ENCODE measurements at places on chromosomes 7 and 10. TPM values are rescaled to one million over a fixed set of nuclear protein-coding genes. Genes with fewer than 3 reads are reported as not detected.
A peak's percentile ranks its signal among the peaks of the same experiment; 100 is the strongest.

DNA sequence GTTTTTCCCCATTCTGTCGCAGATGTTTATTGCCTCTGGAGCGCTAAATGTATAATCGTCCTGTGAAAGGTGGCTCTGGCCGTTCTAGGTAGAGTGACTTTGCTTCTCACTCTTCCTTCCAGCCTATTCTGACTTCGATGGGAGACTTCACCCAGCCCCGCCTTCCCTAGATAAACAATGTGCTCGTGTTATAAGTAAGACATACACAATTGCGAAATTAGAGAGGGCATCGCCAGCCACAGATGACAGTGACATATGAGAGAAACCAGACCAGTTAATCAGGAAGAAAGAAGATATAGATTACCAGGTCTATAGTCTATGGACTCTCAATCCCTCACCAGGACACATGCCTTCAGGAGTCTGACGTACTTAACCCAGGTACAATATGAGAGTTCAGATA is 1050.5 kb upstream of the AUTS2 start:
- DNase-seq, result no peak
- no peaks in the 10 kb centered on the region for H3K36me3 ChIP-seq
- no peaks in the 10 kb centered on the region for H3K27me3 ChIP-seq
- H3K4me3 ChIP-seq, result no peak overlapping the region
- H3K27ac ChIP-seq, result no peak overlapping the region

DNA sequence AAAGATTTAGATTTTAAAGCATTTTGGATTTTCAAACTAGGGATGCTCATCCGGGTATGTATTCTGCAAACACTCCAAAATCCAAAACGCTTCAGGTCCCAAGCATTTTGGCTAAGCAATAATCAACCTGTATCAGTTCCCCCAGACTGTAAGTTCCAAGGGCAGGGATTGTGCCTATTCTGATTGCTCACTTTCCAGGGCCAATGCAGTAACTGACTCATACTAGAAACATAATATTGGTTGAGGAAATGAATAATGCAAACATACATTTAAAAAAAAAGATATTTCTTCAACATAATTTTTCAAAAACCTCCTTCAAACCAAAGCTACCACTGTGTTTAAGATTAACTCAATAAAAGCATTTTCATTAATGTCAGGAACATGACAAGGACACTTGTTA is 69.5 kb downstream of the HIBADH start:
- H3K27ac ChIP-seq, result no peak overlapping the region
- H3K36me3 ChIP-seq, result no peaks in the 10 kb centered on the region
- H3K4me3 ChIP-seq, result no peak overlapping the region
- no peak for DNase-seq
- no peaks in the 10 kb centered on the region for H3K27me3 ChIP-seq

The CHAT gene
- not detected for polyA plus RNA-seq

The RSPH10B gene
- polyA plus RNA-seq, result not detected

DNA sequence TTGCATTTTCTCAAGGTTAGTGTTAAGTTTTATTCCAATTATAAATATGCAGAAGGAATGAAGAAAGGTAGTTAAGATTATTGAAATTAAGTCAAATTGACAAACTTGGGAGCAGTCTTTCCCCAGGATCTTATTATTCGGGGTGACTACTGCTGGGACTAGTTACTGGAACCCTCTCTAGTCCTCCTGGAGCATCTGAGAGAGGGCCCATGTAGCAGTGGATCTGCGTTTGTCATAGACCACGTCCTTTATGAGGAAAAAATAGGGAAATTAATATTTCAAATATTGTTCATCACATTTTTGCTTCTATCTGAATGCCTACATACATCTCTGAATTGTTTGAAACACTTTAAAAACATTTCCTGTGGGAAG is 41.0 kb downstream of the CNPY1 start:
- H3K27ac ChIP-seq, result no peak overlapping the region
- no peaks in the 10 kb centered on the region for H3K36me3 ChIP-seq
- peaks cover 97% of the 10 kb centered on the region for H3K27me3 ChIP-seq

GRCh38 chr10:94344522-94345122 is 18.1 kb downstream of the NOC3L start:
- no peaks in the 10 kb centered on the region for H3K4me1 ChIP-seq
- H3K27ac ChIP-seq, result no peak overlapping the region
- no peaks in the 10 kb centered on the region for H3K27me3 ChIP-seq
- no peak for DNase-seq

GRCh38 chr10:12631787-12632562 is 282.6 kb downstream of the CAMK1D start:
- no peaks in the 10 kb centered on the region for H3K27me3 ChIP-seq
- no peak overlapping the region for H3K4me3 ChIP-seq
- no peaks in the 10 kb centered on the region for H3K4me1 ChIP-seq
- H3K36me3 ChIP-seq, result no peaks in the 10 kb centered on the region
- no peak for DNase-seq

DNA sequence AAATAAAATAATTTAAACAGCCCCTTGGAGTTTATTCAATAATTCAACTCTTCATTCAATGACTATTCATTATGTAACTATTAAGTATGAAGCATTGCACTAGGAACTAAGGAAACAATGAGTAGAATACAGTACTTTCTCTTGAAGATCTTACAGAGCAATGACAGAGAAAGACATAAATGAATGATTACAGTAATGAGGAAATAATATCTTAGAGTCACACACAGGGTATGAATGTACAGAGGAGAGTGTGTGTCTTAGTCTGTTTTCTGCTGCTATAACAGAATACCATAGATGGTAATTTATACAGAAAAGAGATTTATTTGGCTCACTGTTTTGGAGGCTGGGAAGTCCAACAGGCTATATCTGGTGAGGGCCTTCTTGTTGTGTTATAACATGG is 120.5 kb upstream of the NRBF2 start:
- H3K27ac ChIP-seq, result no peak overlapping the region
- no peaks in the 10 kb centered on the region for H3K36me3 ChIP-seq
- no peak overlapping the region for H3K4me3 ChIP-seq
- no peak for DNase-seq
- H3K27me3 ChIP-seq, result no peaks in the 10 kb centered on the region

- H3K27me3 ChIP-seq, result no peaks in the 10 kb centered on the region
- DNase-seq, result no peak
- no peaks in the 10 kb centered on the region for H3K36me3 ChIP-seq
Observed at GRCh38 chr10:48564466-48565160, 40.3 kb downstream of the ARHGAP22 start.

DNA sequence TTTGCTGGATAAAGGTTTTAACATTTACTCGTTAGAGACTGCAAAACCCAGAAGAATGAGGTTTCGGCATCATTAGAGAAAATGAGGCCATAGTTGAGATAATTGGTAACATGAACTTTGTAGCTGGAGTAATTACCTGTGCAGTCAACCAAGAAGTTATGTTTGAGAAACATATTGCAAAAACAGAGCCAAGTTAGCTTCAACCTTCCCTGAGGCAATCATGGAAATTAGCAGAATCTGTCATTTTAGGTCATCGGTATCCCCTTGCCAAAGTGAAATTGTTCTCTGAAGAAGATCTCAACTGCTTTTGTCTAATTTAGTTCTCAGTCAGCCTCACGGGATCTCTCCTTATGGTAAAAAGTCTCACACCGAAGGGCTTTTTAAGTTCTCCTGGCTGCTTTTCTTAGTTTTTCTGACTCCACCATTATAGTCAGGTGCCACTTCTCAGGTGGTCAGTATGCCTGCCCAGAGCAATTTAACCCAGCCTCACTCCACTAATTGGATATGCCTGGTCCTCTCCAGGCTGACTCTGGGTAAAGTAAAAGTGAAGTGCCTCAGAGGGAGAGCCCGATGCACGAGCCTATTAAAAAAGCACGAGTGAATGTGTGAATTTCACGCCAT is 52.5 kb downstream of the NRCAM start:
- H3K27ac ChIP-seq, result no peak overlapping the region
- H3K36me3 ChIP-seq, result no peaks in the 10 kb centered on the region
- DNase-seq, result no peak
- no peaks in the 10 kb centered on the region for H3K27me3 ChIP-seq
- no peaks in the 10 kb centered on the region for H3K4me1 ChIP-seq
- no peak overlapping the region for H3K4me3 ChIP-seq

The LEP gene
- polyA plus RNA-seq, result not detected

The KCNH2 gene
- polyA plus RNA-seq, result 2.9 TPM

The CPA4 gene
- not detected for polyA plus RNA-seq

DNA sequence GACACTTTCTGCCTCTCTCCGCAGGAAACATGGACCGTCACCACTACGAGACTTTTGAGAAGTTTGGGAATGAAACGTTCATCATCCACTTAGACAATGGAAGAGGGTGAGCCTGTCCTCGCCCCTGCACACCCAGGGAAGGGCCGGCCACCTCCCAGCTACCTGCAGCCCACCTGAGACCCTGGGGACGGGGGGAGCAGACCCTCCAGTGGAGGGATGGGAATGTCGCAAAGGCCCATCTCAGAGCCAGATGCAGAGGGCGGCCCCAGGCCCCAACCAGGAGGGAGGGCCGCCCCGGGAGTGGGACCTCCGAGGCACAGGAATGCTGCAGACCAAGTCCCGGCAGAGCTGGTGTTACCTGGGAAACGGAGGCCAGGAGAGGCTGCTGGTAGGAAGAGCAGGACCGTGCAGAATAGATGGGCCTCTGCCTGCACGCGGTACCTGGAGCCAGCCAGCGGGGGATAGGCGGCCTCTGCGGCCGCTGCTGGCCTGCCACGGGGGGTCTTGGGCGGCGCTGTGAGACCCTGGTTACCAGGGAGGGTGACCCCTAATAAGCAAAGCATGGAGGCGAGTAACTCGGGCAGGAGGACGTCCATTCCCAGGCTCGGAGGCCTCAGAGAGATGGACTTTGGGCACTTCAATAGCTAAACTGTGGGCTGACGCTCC is 32.9 kb upstream of the FOXL3 start:
- no peaks in the 10 kb centered on the region for H3K27me3 ChIP-seq
- H3K36me3 ChIP-seq, result peaks cover 10% of the 10 kb centered on the region
- H3K4me1 ChIP-seq, result no peaks in the 10 kb centered on the region
- H3K27ac ChIP-seq, result no peak overlapping the region
- no peak for DNase-seq

The FAM20C gene
- 8.0 TPM for polyA plus RNA-seq

GRCh38 chr7:44735403-44736165 is 13.1 kb upstream of the ZMIZ2 start:
- H3K36me3 ChIP-seq, result no peaks in the 10 kb centered on the region
- no peaks in the 10 kb centered on the region for H3K27me3 ChIP-seq
- no peak for DNase-seq
- no peak overlapping the region for H3K27ac ChIP-seq

The OR2A42 gene
- 2.1 TPM for polyA plus RNA-seq

DNA sequence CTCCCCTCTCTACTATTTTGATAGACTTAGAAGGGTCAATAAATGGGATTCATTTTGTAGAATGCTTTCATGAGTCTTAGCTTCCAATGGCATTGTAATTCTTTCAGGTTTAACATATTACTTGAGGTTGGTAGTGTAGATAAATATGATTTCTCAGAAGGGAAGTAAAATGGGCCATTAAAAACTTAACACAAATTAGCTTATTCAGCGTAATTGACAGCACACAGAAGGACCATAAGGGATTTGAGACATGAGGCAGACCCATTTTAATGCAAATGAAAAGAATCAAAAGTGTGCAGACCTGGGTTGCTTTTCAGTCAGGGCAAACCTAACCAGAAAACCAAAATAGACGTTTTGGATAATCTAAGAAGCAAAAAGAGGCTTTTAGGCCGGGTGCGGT is 156.6 kb upstream of the CNTNAP2 start:
- H3K36me3 ChIP-seq, result peaks cover 4% of the 10 kb centered on the region
- no peak overlapping the region for H3K4me3 ChIP-seq
- no peaks in the 10 kb centered on the region for H3K27me3 ChIP-seq
- no peaks in the 10 kb centered on the region for H3K4me1 ChIP-seq

- H3K36me3 ChIP-seq, result no peaks in the 10 kb centered on the region
- H3K4me3 ChIP-seq, result no peak overlapping the region
- no peaks in the 10 kb centered on the region for H3K27me3 ChIP-seq
- no peak for DNase-seq
Observed at GRCh38 chr10:51022933-51023585, 51.2 kb upstream of the PRKG1 start.

DNA sequence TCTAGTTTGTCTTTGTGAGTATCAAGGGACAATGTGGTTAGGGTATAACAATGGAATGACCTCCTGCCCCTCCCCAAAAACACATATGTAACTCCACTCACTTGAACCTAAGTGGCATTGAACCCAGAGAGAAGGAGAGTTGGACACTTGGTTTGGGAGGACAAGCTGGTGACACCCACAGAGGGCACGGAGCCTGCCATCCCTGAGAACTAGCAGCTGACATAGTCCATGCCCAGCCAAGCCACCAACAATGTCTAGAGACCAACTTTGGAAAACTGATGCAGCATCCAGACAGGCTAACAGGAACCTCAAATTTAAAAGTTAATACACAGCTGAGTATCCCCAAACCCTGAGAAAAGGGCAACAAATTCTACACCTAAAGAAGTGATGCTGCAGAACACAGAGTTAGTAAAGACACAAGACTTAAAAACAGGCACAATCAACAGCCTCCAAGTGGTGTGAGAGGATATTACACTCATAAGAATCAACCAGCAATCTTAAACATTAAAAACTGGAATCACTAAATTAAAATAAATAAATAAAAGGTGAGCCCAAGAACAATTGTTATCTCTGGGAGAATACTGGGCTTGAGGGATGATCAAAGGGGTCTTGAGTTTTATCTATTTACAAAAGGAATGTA is 27.2 kb downstream of the NUDCD3 start:
- H3K4me1 ChIP-seq, result no peaks in the 10 kb centered on the region
- no peak overlapping the region for H3K4me3 ChIP-seq
- peak; percentile 15 for DNase-seq

- H3K4me3 ChIP-seq, result peak overlapping the region; percentile 55
- H3K36me3 ChIP-seq, result no peaks in the 10 kb centered on the region
- peaks cover 100% of the 10 kb centered on the region for H3K27me3 ChIP-seq
- peak; percentile 56 for DNase-seq
- H3K27ac ChIP-seq, result no peak overlapping the region
Observed at GRCh38 chr10:92695679-92696605, 6.2 kb downstream of the HHEX start.

The C10orf53 gene
- polyA plus RNA-seq, result not detected

- H3K27ac ChIP-seq, result no peak overlapping the region
- H3K27me3 ChIP-seq, result no peaks in the 10 kb centered on the region
- no peak overlapping the region for H3K4me3 ChIP-seq
- DNase-seq, result peak; percentile 57
- H3K4me1 ChIP-seq, result no peaks in the 10 kb centered on the region
Observed at GRCh38 chr7:113289140-113289740, 170.9 kb upstream of the SMIM30 start.

DNA sequence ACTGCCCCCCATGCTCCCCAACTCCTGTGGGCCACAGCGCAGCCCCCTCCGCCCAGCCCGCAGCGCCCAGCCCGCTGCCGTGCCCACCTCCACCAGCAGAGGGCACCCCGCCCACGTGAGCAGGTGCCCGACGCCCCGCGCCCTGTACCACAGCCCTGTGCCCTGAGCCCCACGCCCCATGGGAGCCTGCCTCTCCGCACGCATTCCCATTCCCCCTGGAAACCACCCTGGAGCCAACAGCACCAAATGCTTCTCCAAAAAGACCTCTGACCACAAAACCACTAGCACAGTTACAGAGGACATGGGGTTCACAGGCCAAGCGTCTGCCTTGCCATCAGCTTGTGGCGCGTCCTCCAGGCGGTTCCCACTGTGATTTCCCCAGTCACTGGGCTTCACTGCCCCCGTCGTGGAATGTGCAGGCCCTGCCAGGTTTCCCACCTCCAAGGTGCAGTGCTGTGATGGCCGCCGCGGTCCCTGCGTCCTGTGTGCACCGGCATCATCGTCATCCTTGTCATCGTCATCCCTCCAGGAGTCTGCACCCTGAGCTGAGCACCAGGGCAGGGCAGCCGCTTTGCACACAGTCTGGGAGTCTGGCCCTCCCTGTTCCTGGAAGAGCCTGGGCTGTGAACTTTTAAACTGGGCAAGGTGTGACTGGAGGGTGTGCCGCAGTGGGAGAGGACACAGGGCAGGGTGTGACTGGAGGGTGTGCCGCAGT is 61.7 kb downstream of the PWWP2B start:
- peak; percentile 78 for DNase-seq
- H3K4me1 ChIP-seq, result no peaks in the 10 kb centered on the region
- H3K27ac ChIP-seq, result no peak overlapping the region
- H3K4me3 ChIP-seq, result no peak overlapping the region
- H3K36me3 ChIP-seq, result no peaks in the 10 kb centered on the region
- H3K27me3 ChIP-seq, result no peaks in the 10 kb centered on the region
